Activated T-helper 2 cell treated with anti-CD3 and anti-CD28 coated beads, Interferon-gamma antibody, Interleukin-2, Interleukin-4, amounts not matched to agents 10 μg/mL and 5 μg/mL and 100 μg/mL, durations not matched to agents 14 hours and 24 hours and 36 hours (primary cell): ENCODE measurements at places on chromosomes 2 and 18. TPM values are rescaled to one million over a fixed set of nuclear protein-coding genes. Genes with fewer than 3 reads are reported as not detected.

PDE6D gene
- 35.5 and 35.6 TPM in 2 replicates for total RNA-seq

ALLC gene
- total RNA-seq: not detected in 2 replicates

KATNAL2 gene
- total RNA-seq: 0.23 and 0.37 TPM in 2 replicates

- peaks cover 9% of the 10 kb centered on the region for H3K27me3 ChIP-seq
- peaks cover 15% of the 10 kb centered on the region for H3K4me1 ChIP-seq
- H3K27ac ChIP-seq: no peak overlapping the region
- peaks cover 9% of the 10 kb centered on the region for H3K36me3 ChIP-seq
Measured at GRCh38 chr2:131043199-131044074, 49.8 kb downstream of the FAM168B start.
